ENCODE measurements at places on chromosomes 7 and 10.

DNA sequence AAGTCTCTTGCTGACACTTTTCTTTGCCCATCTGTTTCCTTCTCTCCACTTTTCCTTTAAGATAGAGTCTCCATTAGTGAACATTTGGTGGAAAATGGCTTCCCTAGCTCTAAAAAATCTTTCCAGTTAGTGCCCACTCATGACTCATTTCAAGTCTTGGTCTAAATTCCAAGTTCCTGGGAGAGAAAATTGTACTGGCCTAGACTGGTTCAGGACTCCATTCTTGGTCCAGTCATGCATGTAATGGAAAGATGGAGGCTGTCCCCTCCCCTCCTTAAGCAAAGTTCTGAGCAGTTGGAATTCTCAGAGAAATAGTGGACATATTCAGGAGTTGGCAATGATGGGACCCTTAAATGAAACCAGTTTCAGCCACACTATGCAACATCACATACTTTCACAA, 3.8 kb upstream of the ALDH18A1 start:
- DNase-seq = peak; percentile 5

- no peak for DNase-seq
Observed at GRCh38 chr7:129529643-129530042, 27.3 kb downstream of the SMKR1 start.

DNA sequence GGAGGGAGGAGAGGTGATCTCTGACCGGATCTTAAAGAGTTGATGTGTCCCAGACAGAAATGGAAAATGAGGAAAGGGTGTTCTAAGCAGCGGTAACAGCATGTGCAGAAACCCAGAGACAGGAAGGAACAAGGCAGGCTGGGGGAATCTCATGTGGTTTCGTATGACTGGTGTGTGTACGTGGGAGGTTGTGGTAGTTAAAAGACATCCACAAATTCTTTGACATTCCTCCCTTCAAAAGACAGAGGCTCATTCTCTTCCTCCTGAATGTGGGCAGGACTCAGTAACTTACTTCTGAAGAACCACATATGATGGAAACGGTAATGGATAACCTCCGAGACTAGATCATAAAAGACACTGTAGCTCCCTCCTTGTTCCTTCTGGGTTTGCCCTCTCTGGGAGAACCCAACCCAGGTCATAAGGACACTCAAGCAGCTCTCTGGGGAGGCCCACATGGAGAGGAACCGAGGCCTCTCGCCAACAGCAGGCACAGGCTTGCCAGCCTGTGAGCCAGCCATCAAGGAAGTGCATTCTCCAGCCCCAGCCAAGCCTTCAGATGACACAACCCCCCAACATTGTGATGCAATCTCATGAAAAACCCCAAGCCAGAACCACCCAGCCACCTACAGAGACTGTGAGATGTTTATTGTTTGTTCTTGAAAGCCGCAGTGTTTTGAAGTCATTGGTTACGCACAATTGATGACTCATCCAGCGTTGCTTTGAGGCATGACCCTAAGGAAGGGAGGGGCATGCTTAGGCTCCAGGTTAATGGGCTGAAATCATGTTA, 116.0 kb downstream of the SLIT1 start:
- peak; percentile 88 for DNase-seq

GRCh38 chr7:104179178-104179577, 28.6 kb downstream of the ORC5 start:
- DNase-seq = peak; percentile 6

- DNase-seq = no peak
Observed at GRCh38 chr10:113647812-113648211, 16.0 kb downstream of the NRAP start.

DNA sequence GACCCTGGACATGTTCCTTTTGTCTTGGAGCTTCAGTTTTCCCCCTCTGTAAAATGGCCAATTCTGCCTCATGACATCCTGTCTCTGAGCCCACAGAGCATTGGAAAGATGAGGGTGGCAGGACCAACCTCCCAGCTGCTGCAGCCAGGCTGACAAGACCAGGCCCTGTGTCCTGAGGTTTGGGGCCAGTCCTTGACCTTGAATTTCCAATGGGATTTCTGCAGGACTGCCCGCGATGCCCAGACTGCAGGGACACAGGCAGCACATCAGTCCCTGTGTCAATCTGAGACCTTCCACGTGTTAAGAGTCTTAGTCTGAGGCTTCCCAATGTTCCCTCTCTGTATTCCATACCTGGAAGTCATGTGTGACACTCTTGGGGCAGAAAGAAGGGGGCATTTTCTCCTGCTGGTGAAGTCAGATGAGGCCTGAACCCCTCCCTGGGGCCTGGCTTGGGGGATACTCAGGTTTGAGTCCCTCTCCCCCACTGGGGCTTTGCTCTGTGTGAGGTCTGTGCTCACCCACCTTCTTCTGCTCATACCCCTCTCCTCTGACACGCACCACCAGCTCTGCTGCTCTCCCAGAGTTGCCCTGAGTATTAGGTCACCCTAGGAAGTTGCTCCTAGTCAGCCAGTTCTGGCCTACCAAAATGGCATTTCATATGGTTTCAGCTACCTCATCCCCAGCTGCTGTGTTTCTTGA, 79.2 kb downstream of the ADCY1 start:
- DNase-seq = no peak

DNA sequence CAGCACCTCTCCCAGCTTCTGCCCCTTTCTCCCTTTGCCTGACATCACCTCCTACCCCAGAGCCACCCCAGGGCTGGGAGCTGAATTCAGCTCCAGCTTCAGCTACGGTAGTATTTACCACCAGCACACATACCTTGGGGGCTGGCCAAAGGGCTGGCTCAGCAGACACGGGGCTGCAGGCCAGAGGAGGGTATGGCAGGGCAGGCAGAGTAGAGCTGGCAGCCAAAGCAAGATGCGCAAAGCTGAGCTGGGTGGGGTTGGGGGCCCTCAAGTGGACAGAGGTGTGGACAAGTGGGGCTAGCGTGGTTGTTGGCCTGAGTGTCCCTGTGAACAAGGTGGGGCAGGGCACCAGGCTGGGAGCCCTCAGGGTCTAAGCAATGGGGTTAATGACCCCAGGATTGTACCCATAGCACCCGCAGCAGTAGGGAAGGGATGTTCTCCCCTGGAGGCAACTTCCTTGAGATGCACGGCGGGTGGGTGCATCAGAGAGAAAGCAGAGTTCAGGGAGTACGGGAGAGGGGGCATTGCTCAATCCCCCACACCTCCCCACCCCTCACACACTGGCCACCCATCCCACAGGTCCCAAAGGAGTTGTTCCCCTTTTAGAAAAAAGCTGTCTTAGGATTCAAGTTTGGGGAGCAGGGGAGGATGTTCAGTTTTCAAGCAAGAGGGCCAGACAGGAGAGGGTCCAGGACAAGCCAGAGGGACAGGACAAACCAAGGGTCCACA, 8.0 kb downstream of the VSIR start:
- peak; percentile 45 for DNase-seq

DNA sequence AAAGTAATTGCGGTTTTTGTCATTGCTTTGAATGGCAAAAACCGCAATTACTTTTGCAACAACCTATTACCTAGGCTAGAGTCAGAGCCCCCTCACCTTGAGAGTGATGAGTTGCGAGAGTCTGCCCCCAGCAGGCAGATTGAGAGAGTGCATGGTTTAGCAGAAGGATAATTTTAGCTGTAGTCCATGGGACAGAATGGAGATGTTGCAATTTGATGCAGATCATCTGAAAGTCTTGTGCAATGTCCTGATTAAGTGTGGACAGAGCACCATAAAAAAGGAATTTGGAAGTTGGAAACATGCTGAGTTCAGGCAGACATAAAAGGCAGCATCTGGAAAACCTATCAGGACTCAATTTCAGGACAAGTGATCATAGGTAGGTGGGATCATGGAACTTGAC, 48.7 kb downstream of the GPR141 start:
- DNase-seq = peak; percentile 97

DNA sequence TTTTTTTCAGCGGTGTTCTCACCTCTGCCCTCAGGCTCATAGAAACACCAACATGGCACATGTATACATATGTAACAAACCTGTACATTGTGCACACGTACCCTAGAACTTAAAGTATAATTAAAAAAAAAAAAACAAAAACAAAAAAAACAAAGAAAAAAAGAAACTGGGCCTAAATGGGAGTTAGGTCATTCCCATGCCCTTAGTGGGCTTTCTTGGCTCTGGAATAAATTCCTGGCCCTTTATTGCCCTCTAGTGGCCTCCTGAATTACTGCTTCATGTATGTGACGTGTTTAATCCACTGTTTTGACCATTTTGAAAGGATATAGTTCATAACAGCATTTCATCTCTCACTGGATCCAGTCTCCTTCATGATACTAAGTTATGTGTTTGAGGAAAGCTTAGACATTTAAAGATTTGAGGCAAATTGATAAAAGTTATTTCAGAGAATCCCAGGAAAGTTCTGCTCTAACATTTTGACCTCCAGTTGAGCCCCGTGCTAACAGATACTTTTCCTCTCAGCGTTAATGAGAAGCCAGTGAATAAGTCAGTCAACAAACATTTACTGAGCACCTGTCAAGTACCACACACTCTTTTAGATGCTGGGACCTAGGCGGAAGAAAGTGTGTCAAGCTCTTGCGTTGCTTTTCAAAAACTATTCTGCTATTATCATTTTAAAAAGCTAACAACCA, 54.7 kb upstream of the SYPL1 start:
- peak; percentile 83 for DNase-seq

DNA sequence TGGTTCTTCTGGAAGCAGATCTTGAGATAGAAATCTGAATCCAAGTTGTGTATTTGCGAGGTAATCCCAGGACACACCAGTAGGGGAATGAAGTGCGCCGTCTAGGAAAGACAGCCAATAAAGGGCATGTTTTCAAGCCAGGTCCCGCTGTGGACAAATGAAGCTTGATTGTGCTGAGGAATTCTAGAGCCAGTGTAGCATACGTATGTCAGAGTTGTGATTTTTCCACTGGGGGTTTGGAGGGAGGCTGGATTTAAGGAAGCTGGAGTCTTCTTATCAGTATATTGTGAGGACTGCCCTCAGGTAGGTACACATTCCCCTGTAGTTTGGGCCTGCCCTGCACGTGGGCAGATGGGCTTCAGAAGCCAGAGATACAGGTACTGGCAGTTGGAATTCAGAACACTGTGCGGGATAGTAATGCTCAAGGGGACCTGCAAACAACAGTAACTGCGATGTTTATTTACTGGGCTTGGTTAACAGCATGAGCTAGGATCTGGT, 50.9 kb downstream of the GALNT11 start:
- peak; percentile 41 for DNase-seq

GRCh38 chr7:121872831-121873288, at the start of gene PTPRZ1:
TSS of gene PTPRZ1 (plus strand) at chr7:121873161. CDS start at chr7:121873500, 339 bp downstream.
- peak; percentile 16 for DNase-seq

- peak; percentile 42 for DNase-seq
Observed at GRCh38 chr10:83373671-83374070, 765.6 kb upstream of the GHITM start.

DNA sequence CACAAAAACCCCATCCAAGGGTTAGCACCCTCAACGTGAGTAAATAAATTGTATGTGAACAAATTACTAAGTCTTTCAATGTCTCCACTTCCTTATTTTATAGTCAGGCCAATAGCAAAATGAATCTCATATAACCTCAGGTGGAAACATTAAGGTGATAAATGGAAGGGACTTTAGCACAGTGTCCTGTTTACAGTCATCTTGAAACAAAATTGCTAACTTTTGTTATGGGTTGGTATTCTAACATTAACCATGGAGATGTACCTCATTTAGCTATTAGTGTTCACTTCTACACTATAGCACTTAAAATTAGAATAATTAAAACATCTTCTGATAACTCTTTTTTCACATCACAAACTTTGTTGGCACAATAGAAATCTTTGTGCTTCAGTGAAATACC, 255.8 kb upstream of the CNTNAP2 start:
- DNase-seq = no peak

DNA sequence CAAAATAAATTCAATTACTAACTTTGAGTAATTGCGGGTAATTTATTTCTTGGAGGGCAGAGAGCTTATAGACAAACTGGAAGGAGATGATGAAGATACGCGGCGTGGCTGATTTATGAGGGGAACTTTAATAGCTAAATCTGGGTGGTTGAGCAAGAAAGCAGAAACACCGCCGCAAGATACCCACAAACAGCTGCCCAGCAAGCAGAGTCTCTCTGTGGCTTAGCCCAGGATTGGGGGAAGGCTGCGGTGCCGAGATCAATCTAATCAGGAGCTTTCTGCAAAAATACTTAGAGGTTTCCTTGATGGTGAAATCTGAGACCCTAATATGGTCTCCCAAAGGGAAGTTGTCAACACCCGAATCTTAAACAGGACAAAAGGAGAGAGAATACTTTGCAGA, 94.9 kb upstream of the MGMT start:
- no peak for DNase-seq

DNA sequence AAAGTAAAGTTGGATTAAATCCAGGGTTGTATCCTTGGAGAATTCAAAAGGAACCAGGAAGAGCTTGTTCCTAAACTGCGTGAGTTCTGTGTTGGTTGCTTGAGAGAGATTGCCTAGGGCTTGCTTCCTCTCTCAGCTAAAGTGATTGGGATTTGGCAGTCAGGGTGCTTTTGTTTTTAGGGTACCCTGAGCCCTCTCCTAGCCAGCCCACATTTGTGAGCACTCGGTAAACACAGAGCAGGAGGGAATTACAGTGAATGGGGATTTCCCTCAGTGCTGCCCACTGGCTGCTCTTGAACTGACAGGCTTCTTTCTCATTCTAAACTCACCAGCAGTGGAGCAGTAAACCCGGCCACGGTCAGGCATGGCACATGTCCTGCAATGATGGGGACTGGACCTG, 146.9 kb downstream of the TPST1 start:
- peak; percentile 9 for DNase-seq

DNA sequence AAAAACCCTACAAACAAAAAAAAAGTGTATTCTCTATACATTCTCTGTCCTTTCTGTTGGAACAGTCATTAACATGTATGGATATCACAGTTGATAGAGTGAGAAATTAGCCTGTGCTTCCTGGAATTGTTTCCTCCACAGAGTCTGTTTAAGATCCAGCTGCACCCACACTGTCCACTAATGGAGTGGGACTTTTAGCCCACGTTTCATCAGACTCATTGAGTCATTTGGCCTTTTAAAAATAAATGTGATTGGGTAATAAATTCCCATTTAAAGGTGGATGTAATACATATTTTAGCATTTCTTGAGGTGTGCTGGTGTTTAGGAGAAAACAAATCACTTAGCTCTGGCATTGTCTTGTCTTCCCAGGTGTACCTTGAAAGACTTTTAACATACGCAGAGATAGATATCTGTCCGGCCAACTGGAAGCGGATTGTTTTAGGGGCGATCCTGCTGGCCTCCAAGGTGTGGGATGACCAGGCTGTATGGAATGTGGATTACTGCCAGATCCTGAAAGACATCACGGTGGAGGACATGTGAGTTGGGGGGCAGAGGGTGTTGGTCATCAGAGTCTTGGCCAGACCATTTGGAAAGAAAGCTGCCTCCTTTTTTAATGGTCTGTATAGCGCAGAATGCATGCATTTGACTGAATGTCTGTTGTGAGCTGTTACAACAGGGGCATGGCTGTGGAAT, 52.3 kb upstream of the GJD4 start:
- peak; percentile 49 for DNase-seq

DNA sequence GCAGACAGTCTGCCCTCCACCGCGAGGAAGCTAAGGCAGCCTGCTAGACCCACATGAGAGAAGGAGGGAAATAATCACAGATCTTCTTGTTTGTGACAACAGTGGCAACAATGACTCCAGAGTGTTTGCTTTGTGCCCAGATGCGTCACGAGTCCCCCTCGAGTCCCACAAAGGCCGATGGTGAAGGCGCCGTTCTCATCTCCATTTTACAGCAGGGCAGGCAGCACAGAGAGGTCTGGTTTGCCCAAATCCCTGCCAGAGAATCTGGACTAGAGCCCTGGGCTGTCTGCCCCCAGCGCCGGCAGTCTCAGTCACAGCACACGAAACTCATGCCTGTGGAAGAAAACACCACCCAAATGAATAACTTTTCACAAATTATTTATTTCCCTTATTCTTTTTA, 38.1 kb downstream of the KIAA1549 start:
- no peak for DNase-seq

- DNase-seq = peak; percentile 18
Observed at GRCh38 chr7:98881561-98882315, 3.4 kb downstream of the TRRAP start.

Measured in MCF 10A (cell line).